ENCODE measurements at places on chromosomes 4 and X.

DNA sequence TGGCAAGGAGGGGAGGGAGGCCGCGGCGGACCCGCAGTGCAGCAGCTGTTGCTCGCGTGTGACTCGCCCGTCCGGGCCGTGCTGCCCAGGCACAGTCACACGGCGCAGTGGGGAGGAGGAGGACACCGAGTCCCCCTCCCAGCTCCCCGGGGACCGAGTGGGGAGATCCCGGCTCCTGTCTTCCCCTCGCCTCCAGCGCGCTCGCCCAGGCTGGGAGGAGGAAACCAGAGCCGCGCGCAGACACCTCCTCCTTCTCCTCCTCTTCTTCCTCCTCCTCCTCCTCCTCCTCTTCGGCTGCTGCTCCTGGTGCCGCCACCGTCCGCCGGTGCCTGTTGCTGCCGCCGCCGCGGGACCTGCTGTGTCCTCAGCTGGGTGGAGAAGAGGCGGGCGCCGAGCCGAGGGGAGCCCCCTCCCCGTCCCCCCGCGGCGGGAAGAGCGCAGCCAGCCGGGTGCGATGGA is at the start of gene TBC1D1:
TSS of gene TBC1D1 (plus strand) at position 284 of the 459 bp plus-strand sequence. CDS start 11,012 bp downstream, outside the sequence.
- peak; percentile 50 for DNase-seq

GRCh38 chr4:105184316-105184980 is 37.8 kb downstream of the TET2 start:
- no peak for DNase-seq

- DNase-seq, result no peak
These were observed 91.9 kb upstream of the BCOR start for GRCh38 chrX:40189637-40190036.

- peak; percentile 10 for DNase-seq
These were observed 564 bp downstream of the FAM149A start for GRCh38 chr4:186104890-186105646.

DNA sequence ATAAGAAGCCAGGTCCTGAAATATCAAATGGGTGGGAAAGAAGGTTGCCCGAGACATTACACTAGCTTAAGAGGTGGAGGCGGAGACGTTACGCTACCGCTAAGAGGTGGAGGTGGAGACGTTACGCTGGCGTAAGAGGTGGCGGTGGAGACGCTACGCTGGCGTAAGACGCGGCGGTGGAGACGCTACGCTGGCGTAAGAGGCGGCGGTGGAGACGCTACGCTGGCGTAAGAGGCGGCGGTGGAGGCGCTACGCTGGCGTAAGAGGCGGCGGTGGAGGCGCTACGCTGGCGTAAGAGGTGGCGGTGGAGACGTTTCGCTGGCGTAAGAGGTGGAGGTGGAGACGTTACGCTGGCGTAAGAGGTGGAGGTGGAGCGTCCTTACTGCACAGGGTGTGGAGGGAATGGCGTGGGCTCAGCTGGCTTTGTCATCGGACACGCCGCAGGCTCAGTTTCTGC is 12.8 kb downstream of the CYP4V2 start:
- peak; percentile 70 for DNase-seq

GRCh38 chrX:150200820-150201287 is 162.3 kb upstream of the MAMLD1 start:
- peak; percentile 37 for DNase-seq

GRCh38 chr4:168811207-168811606 is 198.8 kb downstream of the CBR4 start:
- no peak for DNase-seq

DNA sequence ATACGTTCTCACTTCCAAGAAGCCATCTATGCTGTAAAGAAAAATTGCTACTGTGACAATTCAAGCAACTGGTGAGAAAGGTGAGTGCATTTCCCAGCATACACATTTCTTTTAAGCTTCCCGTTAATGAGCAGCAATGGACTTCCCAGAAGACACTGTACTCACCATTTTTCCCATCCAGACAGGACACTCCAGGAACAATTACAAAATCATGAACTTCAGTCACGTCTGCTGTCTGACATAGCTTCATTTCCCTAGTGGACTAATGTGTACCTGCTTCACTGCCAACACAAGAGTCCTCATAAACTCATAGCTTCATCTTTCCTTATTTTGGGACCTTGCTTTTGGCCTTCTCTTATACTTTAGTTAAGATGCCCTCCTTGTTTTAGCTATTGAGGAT is 156.9 kb downstream of the ENOX2 start:
- DNase-seq, result no peak

- DNase-seq, result no peak
These were observed 185.6 kb downstream of the SLC7A11 start for GRCh38 chr4:138056541-138056940.
